Panc1 (cell line): ENCODE measurements at places on chromosomes 5 and 9.

GRCh38 chr5:9545136-9545991 lies 511 bp downstream of the SEMA5A start:
- DNase-seq = no peak

GRCh38 chr5:118894709-118895108 lies 93.6 kb downstream of the DTWD2 start:
- no peak for DNase-seq

GRCh38 chr9:116238776-116239340 lies 85.3 kb downstream of the PAPPA start:
- DNase-seq = no peak

DNA sequence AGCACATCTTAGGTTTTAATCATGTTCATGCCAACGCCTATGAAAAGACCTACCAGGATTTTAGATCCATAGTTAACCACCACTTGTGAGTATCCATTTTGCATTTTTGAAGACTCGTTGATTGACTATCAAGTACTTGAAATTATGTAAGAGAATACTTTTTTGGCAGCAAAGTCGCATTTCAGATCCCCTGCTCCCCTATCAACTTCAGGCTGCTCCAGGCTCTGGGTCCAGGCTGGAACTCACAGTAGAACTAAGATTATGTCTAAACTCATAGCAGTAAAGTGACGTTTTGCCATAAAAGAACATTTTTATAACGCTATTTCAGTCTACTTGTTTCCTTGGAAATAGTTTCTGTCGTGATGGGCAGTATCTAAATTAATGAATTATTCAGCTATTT lies 267.7 kb downstream of the FANCC start:
- no peak for DNase-seq

DNA sequence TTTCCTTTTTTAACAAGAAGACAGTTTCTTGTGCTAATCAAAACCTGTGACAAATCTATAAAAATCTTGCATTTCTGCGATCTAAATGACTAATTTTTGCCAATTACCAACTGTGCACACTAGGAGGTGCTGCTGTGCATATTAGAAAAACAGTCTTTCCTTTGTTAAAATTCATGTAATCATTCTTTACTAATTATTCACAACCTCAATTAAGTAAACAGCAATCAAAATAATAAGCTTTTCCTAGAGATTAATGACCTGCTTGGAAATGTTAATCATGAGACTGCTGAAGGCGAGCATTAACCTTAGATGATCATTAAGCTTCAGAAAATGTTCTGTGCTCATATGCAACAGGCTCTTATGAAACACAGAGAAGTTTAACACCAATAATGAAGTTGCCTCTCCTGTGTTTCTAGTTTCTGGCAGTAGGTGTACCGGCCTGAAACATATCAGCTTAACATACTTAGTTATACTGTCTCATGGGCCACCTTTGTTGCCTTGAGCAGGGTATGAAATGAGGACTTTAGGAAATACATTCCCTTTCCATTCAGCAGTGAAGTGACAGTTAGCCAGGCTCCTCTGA lies 17.7 kb downstream of the RFESD start:
- DNase-seq = no peak

DNA sequence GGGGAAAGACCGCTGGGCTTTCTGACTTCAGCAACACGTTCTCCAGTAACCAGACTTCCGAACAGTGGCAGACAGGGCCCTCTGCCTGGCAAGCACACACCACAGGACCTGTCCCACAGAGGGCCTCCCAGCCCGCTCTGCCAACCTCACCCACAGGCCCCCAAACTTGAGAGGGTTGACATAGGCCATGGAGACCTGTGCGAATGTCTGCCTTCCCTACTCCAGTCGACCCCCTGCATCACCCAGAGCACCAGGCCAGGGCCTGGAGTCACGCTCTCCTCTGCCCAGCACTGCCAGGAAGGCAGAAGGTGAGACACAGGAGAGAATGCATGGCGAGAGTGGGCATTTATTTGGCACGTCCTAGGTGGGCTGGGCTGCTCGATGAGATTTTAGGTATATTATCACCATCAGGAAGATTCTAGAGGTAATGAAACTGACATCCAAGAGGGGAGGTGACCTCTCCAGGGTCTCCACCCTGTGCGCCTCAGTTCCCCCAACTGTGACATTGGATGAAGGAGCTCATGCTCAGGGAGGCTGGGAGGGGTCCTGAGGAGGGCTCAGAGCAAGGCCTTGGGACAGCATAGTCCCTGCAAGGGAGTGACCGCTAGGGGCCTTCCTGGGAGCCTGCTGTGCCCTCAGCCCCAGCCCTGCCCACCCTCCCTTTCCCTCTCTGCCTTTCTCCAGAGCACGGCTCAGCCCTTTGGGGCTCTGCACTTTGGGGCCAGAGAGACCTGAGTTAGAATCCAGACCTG lies 54.9 kb downstream of the DUSP1 start:
- DNase-seq = no peak

DNA sequence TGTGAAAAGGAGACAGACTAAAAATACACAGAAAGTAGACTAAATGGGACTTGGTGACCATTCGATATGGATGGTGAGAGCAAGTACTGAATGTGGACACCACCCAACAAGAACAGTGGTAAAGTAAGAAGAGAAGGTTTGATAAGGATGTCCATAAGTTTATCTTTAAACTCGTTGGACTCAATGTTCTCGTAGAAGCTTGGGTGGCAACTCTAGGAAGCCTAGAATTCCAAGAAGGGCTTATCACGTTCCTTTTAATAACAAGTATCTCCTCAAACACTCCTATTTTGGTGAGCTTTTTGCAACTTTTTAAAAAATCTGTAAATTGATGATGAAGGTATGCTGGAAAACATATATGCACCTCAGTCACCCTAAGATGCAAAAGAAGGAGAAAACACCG lies 108.6 kb upstream of the CDH6 start:
- DNase-seq = no peak

DNA sequence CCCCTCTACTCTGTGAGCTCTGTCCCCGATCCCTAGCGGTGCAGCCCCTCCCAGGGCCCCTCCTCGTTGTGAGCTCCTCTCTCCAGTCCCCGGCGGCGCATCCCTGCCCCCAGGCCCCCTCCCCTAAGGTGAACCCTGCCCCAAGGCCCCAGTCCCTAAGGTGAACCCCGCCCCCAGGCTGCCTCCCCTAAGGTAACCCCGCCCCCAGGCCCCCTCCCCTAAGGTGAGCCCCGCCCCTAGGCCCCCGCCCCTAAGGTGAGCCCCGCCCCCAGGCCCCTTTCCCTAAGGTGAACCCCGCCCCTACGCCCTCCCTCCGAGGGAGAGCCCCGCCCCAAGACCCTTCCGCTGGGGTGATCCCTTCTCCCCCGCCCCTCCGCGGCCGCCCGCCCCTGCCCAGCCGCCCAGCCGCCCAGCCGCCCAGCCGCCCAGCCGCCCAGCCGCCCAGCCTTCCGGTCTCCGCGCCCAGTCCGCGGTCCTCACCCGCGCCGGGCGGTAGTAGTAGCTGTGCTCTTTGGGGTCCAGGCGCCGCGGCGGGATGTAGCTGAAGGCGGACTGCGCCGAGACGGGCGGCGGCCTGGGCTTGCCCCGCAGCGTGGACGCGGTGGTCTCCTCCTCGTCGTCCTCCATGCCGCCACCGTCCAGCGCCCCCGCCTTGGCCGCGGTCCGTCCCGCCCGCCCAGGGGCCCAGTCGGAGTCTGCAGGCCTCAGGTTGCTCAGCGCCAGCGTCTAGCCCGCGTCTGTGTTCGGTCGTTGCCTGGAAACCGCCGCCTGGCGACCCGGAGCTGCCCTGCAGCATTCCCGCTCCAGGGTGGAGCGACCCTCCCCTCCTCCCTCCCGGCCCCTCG lies at the start of gene CFAP90:
Gene CFAP90, minus strand, starts transcription at position 739 of the 845 bp plus-strand sequence. Its CDS starts 112 bp downstream, at position 627.
- no peak for DNase-seq

GRCh38 chr5:126486332-126486731 lies 63.1 kb downstream of the GRAMD2B start:
- DNase-seq = no peak

GRCh38 chr9:117672369-117672768 lies 31.8 kb upstream of the TLR4 start:
- peak; percentile 15 for DNase-seq

- DNase-seq = no peak
These were observed 125.3 kb upstream of the RFX3 start for GRCh38 chr9:3650994-3651622.

- no peak for DNase-seq
These were observed 54.2 kb downstream of the ZSWIM6 start for GRCh38 chr5:61386045-61386800.

GRCh38 chr9:121890746-121891145 lies 202.4 kb downstream of the TTLL11 start:
- DNase-seq = no peak

DNA sequence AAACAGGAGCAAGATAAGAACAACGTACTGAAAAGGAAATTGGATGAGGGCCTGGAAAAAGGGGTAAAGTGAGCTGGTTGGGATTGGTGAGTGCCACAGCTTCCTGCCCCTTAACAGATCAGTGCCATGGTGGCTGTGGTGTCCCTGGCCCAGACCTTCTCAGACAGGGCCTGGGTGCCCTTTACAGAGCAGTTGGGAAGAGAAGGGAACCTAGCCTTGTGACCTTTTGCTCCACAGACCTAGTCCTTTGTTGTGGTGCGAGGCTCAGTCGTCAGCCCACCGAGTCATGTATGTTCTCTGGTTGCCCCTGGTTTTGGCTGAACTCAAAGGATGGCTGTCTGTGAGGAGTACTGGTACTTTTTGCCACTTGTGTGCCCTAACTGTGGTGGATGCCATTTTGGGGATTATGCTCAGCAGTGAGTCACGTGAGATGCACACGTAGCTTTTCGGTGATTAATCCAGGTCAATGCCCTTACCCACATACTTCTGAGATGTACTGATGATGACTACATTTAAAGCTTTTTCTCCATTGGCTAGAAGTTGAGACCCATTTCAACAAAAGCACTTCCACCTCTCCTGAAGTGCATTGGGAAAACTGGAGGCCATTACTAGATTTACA lies 48.4 kb downstream of the EXOSC2 start:
- DNase-seq = no peak

DNA sequence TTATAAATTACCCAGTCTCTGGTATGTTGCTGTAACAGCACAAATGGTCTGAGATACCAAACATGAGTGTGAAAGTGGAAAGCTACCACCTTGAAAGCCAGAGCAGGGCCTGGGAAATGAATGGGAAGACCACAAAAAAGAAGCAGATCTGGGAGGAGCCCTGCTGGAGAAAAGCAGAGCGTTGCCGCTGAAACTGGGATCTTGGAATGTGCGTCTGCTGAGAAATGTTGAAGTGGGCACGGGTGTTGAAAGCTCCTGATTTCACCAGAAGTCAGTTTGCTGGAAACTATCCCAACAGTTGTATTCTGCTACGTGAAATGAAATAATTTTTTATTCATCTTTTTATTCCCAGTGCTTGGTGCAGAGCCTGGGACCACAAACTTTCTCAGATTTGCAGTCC lies 40.0 kb downstream of the NUDT12 start:
- DNase-seq = no peak

DNA sequence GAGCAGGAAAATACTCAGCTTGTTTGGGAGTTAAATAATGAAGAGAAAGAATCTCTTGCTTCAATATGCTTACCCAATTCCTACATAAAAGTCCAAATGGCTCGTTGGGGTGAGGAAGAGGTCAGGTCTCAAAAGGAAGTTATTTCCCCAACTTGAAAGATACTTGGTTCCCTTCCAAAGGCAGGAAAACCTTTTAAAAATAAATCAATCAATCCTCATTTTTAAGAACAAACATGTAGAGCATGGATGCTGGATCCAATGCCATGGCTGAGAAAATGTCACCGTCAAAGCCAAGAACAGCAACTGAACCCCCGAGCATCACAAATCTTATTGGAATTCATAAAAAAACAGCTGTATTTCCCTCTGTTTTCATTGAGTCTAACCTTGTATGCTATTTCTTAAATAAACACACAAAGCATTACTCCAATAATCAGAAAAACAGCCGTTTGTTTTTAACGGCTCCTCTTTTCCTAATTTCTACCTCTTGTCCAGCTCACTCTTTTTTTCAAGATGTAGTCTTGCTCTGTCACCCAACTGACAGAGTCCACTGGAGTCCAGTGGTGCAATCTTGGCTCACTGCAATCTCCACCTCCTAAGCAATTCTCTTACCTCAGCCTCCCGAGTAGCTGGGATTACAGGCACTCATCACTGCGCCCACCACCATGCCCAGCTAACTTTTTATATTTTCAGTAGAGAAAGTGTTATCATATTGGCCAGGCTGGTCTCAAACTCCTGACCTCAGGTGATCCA lies 140.7 kb downstream of the GNA14 start:
- DNase-seq = no peak

DNA sequence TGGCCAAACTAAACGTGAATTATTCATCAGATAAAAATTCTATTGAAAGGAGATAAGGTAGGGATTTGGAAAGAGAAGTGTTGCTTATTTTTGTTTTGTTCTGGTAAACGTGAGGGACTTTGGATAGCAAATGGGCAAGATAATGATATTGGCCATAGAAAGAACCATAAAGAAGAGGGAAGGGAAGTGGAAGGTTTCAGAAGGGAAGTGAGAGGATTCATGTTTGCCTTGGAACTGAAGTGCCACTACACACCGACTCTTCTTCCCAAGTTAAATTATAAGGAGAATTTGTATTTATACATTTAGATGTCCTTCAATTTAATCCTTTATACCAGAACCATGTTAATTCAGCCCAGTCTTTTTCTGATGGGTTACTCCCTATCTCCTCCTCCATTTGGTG lies 42.1 kb upstream of the TAF11L2 start:
- DNase-seq = no peak

DNA sequence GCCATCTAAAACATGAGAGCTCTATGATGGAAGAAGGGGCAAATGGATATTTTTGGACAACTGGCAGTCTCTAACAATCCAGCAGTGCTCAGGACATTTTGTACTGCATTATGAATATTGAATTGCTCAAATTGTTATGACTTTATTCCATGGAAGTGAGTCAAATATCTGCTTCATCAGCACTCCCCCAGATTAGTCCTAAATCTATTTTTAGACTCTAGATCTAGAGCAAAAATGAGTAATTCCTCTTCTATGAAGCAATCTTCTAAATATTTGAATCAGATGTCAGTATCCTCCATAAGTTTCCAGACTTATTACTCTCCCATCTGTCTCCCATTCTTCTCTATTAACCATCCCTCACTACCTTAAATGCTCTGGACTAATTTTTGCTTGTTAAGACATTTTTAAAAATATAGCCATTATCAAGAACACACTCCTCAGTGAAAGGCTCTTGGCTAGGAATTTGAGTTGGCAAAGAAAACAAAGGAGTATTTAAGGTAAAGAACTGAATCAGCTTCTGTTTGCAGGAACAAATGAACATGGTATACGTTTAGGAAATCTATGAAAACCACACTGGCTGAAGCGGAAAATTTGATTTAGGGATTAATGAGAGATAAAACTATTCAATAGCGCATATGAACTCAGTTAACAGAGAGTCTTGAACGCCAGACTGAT lies 300.9 kb downstream of the MCTP1 start:
- DNase-seq = no peak

DNA sequence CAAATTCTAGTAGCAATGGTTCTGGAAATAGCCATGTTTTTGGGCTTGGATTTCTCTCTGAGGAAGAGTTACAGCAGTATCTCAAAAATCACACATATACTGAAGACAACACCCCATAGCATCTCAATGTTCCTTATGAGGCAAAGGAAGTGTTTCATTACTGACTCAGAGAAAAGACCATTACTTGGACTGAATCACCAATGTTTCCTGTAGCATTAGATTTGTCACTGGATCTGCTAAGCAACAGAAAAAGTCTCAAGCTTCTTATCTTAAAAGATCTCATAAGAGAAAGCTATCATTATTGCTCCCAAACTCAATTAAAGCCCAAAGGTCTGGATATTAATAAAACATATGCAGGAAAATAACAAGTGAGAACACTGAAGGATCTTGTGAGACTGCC lies 272.4 kb downstream of the ADAMTS6 start:
- peak; percentile 51 for DNase-seq
